Smooth muscle cell of the brain vasculature (primary cell): ENCODE measurements at places on chromosomes 12 and 14.

- DNase-seq = no peak
These were observed 623.1 kb upstream of the LRFN5 start for GRCh38 chr14:40983604-40984003.

- DNase-seq = no peak
These were observed 44.8 kb downstream of the GCH1 start for GRCh38 chr14:54857830-54858269.

DNA sequence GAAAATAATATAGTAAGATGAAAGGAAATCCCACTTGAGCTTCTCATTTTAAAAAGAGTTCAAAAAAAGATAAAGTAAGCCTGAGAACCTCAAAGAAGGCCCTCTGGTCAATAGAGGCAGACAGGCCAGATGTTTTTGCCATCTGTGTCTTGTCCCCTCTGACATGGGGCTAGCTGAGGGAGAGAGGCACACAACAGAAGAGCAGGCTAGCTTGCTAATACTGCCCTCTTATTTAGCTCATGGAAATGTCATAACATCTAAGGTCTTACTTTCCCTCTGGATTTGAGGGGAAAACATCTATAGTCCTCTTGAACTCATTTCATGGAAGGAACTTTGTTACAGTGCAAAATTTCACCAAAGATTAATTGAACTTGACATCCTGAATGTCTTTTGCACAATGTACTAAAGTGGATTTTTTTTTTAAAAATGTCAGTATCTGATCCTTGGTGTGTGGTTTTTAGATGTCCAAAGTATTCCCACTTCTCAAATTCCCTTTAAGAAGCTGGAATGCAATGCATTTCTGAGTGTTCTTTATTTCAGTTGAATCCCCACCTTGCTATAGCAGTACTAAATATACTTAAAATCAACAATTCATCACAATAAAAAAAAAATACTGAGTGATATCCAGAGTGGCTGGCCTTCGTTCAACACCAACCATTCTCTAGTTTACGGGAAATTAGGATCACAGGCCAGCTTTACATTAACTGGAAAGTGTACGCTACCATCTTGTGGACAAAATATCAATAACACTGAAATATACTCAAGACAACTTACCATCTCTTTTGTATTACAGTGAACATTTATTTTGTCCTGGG is 176.7 kb downstream of the PAH start:
- no peak for DNase-seq

DNA sequence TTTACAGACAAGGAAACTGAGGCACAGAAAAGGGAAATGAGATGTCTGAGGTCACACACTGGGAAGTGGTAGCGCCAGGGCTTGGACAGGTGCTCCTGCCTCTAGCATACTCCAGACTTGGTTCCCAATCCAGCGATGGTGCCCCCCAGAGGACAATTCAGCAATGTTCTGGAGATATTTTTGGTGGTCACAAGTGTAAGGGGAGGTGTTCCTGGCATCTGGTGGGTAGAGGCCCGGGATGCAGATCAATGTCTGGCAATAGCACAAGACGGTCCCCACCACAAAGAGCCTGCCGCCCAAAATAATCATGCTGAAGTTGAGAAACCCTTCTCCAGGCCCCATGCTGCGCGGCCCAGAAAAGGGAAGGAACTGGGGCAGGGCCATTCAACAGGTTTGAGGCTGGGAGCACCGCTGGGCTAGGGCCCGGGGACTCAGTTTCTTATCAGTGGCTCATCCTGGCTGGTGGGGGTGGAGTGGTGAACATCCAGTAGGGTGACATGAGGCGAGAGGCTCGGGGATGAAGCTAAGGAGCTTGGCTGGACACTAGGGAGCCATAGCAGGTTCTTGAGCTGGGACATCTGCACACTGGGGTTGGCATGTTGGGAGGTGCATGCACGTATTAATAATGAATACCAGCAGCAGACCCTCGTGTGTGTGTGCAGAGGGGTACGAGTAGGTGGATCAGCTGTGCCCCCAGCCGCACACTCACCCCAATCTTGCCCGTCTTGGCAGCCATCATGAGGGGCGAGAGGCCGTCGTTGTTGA is 35.1 kb downstream of the TRPV4 start:
- no peak for DNase-seq

- DNase-seq = no peak
These were observed 117.2 kb downstream of the RGS6 start for GRCh38 chr14:72049462-72049861.

- no peak for DNase-seq
These were observed 32.9 kb downstream of the ASCL1 start for GRCh38 chr12:102990419-102990818.

- DNase-seq = no peak
These were observed 73.0 kb downstream of the NRXN3 start for GRCh38 chr14:78243187-78243586.

DNA sequence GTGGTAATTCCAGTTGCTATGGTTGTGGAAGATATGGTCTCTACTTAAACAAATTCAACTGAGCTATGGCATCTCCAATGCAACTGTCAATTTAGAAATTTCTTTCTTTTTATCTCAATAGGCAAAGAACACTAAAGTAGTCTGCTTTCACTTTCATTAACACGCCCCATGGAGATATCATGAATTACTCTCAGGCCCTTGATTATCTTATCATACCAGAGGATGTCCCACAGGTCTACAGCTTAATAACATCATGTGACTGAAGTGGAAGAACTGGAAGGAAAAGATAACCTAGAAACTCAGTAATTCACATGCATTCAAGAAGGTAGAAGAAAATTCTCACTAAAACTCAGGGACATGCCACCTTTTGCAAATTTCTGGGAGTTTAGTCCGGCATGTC is 114.3 kb downstream of the FLRT2 start:
- no peak for DNase-seq

DNA sequence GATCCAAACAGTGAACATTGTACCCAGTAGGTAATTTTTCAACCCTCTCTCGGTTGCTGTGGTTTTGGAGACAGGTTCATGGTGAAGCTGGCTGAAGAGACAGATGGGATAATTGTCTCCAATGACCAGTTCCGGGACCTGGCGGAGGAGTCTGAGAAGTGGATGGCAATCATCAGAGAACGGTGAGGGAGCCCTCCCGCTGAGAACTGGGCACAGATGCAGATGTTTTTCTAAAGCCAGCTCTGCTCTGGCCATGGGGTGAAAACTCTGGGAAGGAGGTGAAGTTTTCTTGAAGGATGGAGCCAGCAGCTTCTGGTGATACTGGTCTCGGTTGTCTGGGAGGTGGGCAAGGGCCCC is 6.2 kb downstream of the KHNYN start:
- no peak for DNase-seq

- no peak for DNase-seq
These were observed 353.4 kb downstream of the KCNH5 start for GRCh38 chr14:62691647-62692489.

DNA sequence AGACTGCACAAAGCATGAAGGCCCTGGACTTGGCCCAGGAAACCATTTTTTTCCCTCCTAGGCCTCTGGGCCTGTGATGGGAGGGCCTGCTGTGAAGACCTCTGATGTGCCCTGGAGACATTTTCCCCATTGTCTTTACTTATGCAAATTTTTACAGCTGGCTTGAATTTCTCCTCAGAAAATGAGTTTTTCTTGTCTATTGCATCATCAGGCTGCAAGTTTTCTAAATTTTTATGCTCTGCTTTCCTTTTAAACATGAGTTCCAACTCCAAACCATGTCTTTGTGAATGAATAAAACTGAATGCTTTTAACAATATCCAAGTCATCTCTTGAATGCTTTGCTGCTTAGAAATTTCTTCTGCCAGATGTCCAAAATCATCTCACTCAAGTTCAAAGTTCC is 43.7 kb upstream of the TRHDE start:
- no peak for DNase-seq

- DNase-seq = no peak
These were observed 64.8 kb upstream of the OVCH1 start for GRCh38 chr12:29562110-29562804.

DNA sequence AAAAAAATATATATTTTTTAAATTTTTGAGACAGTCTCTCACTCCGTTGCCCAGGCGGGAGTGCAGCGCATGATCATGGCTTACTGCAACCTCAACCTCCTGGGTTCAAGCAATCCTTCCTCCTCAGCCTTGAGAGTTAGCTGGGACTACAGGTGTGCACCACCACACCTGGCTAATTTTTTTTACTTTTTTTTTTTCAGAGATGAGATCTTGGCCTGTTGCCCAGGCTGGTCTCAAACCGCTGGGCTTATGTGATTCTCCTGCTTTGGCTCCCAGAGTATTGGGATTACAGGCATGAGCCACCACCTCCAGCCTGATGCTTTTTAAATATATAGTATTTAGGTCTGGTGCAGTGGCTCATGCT is 24.5 kb downstream of the MDM2 start:
- DNase-seq = no peak

- no peak for DNase-seq
These were observed 582.7 kb downstream of the RERGL start for GRCh38 chr12:17507336-17507735.

- DNase-seq = no peak
These were observed 277.6 kb downstream of the BTG1 start for GRCh38 chr12:91868054-91868453.

- no peak for DNase-seq
These were observed 653.8 kb downstream of the NOVA1 start for GRCh38 chr14:25944020-25944419.

DNA sequence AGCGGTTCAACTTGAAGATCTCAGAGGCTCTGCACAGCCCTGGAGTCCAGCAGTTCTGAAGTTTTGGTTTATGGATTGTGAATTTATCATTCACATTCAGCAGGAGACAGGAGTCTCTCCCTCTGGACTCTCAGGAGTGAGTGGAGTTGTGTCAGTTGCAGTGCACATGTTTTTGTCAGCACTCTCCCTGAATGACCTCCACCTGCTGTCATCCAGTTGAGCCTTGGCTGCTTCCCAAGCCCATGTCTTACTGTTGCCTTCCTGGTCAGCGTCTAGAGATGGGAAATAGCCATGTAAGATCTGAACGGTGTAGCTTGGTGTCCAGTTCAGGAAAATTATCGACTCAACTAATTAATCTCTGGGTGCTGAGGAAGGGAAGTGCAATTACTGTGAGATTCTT is 133.2 kb downstream of the PRKCH start:
- no peak for DNase-seq

DNA sequence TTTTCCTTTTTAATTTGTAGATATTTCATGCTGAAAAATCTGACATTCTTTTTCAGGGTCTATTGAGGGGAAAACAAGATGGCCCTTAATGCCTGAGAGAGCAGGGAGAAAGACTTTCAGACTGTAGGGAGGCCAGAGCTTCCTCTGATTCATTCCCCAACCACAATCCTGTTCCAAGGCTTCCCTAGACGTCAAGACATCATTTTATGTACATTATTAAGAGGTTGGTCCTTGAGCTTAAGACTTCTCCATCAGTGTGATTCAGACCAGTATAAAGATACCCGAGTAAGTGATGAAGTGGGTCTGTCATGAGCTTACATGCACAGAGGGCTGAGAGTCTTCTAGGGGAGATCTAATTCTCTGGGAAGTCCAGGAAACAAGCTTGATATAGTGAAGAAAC is 57.3 kb downstream of the AVPR1A start:
- DNase-seq = no peak

DNA sequence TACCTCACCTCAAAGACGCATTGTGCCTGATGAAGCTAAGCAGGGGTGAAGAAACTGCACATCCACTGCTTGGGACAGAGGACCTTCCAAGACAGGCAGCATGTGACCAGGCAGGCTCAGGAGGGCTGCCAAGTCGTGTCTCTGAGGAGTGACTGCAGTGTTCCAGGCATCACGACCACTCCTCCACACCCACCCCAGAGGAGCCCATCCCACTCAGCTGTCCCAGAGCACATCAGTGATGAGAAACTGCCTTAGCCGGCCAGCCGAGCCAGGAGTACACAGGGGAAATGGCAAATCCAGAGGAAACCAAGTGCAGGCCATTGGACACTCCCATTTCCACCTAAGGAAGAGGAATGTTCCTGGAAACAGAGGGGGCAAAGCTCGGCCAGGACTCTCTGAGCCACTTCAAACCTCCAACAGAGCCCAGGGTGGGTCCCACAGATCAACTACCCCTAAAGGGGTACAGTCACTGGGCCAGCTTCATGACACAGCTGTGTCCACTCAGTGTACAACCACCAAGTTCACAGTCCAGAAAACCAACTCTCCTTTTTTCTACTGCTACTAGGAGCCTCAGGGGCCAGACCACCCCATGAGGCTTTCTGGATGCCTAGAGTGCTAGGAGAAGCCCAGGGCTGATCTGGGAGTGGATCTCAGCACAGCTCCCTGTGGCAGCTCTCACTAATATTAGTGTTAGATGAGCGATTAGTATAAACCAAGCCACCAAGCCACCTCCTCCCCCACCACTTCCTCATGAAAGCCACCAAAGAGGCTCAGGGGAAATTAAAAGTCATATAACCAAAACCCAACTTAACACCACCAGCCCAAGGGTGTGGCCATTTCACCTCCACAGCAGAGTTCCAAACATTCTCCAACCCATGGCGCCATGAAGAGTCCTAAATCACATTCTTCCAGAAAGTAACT is 15.4 kb downstream of the PXN start:
- DNase-seq = no peak

DNA sequence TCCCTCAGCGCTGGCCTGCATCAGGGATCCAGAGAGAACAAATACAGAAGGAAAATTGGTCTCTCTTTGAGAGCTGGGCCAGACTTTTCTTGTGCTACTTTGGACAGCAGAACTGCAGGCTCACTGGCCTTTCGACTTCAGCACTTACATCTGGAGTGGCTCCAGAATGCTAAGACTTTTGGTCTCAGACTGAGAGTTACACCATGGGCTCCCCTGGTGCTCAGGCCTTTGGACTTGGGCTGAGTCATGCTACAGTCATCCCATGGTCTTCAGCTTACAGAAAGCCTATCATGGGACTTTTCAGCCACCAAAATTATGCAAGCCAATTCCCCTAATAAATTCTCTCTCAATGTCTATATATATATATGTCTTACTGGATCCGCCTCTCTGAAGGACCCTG is 9.0 kb upstream of the CD163 start:
- peak; percentile 90 for DNase-seq

DNA sequence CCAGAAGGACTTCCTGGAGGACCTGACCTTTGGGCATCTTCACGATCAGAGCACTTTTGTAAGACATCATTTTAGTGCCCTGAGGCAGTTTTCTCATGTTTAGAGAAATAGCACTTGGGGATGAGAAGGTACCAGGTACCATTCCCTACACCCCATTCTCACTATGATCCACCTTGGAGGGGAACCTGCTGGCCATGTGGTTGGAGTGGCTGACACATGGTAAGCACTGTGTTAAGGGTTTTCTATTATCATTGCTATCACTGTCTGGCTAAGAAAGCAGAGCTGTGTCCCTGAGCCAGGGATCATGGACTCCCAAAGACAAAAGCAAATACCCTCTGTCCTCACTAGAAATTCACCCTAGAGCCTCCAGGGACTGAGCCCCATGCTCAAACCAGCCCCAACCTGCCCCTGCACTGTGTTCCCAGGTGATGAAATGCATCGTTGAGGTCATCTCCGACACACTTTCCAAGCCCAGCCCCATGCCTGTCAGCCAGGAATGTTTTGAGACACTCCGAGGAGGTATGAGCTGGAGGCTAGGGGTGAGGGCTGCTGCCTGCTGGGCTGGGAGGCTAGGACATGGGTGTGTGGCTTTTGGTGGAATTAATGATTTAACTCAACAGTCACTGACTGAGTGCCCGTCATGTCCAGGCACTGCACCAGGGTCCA is 3.4 kb downstream of the CHGA start:
- no peak for DNase-seq

GRCh38 chr12:3187846-3188770 is 110.9 kb downstream of the TSPAN9 start:
- DNase-seq = no peak

GRCh38 chr12:547883-548470 is 88.2 kb downstream of the B4GALNT3 start:
- no peak for DNase-seq

- DNase-seq = no peak
These were observed 1.6 kb upstream of the CDKN1B start for GRCh38 chr12:12715459-12716150.
